RWPE2 (cell line): ENCODE measurements at places on chromosomes 2 and 18.

- DNase-seq = no peak
Observed at GRCh38 chr2:71340176-71340575, 8.6 kb downstream of the ZNF638 start.

DNA sequence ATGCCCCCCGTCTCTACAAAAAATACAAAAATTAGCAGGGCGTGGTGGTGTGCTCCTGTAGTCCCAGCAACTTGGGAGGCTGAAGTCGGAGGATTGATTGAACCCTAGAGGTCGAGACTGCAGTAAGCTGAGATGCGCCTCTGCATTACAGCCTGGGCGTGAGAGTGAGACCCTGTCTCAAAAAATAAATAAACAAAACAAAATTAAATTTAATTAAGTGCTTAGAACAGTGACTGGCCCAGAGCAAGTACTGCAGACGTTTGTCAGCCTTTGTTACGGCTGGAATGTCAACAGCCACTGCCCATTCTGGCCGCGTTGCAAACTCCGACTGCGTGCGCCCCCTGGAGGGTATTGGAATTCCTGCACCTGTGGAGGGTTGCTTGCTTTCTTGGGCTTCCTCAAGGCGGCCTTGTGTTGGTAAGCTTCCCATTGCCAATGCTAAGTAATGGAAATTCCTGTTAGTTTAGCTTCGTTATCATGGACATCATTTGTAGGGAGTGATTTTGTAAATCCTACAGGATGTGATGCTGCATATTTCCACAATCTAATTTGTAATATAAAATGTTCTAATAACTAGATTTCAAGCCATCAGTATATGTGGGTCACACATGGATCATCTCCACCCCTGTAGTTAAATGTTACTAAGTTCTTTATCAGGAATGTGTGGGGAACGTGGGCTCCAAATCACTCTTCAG lies 15.9 kb upstream of the ATP6V1B1 start:
- no peak for DNase-seq

- no peak for DNase-seq
Observed at GRCh38 chr2:201496785-201497184, 45.2 kb downstream of the STRADB start.

DNA sequence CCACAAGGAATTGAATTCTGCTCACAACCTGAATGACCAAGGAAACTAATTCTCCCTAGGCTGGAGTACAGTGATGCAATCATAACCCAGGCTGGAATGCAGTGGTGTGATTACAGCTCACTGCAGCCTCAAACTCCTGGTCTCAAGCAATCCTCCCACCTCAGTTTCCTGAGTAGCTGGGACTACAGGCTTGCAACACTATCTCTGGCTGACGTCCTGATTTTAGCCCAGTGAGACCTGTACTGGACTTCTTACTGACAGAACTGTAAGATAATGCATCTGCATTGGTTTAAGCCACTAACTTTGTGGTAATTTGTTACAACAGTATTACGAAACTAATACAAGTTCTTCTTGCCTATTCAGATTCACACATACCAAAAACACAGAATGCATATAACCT lies 9.5 kb upstream of the KDSR start:
- DNase-seq = no peak

- DNase-seq = no peak
Observed at GRCh38 chr18:60981682-60982328, 351.4 kb upstream of the CDH20 start.

DNA sequence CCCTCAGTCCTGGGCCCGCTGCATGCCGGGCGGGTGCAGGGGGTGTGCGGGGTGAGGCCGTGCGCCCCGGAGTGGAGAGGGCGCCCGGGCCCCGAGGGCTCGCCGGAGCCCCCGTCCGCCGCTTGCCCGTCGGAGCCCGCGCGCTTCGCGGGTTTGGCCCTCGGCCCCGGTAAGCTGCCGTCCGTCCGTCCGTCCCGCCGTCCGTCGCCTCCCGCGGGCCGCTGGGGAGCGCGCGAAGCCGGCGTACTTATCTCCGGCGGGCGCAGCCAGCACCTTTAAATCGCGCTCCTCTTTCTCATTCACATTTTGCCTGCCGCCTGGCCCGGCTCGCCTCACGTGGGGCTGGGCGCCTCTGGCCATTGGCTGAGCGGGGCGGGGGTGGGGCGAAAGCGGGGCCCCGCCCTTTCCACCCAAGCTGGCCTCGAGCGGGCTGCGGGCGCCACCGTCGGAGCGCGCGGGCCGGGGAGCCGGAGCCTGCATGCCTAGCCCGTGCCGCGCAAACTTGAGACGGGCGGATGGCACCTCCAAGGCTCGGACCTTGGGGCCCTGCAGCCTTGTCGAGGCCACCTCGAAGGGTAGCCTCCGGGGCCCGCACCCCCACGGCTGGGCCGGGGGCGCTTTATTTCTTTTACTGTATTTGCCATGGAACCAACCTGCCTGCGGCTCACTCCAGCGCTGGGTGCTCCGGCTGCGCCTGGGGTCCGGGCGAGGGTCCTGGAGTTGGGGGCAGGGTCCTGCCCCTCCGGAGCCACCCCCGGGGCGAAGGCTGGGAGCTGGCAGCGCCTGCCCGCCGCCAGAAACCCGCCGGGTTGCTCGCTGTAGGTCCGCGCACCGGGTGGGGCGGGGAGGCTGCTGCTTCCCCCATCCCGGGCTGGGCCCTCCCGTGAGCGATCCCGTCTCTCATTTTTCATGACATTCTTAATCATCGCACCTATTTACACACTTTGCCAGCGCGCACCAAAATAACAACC lies at the start of gene GBX2:
Gene GBX2 (minus strand): TSS at position 277 of the 971 bp plus-strand sequence. CDS start 415 bp downstream, outside the sequence.
- peak; percentile 76 for DNase-seq
